ENCODE measurements at places on chromosomes 5 and 9.

- no peak for DNase-seq
Measured at GRCh38 chr9:91930475-91930874, 19.6 kb downstream of the ROR2 start.

GRCh38 chr5:948472-949274, 56.0 kb downstream of the TRIP13 start:
- no peak for DNase-seq

- DNase-seq: no peak
Measured at GRCh38 chr9:70076678-70077077, 33.0 kb downstream of the MAMDC2 start.

DNA sequence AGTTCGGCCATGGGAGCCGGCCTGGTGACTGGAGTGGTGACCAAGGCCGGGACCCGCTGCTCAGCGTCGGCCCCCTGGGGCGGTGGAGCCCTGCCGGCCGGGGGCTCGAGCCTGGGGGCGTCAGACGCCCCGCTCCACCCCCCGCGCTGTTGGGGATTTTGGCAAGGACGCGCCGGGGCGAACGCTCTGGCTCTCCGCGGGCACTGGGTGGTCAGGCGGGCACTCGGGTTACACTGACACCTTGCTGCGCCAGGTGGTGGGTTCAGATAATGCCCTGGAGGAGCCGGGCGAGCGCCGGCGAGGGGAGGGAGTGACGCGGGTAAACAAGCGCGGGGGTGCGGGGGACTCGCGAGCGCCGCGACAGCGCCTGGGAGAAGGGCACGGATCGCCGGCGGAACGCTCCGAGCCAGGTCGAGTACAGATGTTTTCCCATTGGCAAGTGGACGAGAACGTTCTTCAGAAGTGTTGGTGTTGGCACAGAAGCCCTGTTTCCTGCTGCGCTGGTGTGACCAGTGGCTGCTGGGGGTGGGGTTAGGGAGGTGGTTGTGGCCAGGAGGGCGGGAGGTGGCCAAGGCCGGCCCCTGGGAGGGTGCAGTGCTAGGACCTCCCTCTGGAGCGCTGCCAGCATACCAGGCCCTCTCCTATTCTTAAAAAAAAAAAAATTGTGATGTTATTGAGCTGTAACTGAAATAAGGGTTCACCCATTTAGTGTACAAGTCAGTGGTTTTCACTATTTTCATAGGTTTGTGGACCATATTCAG, 773 bp downstream of the SQSTM1 start:
- peak; percentile 96 for DNase-seq

- DNase-seq: peak; percentile 24
Measured at GRCh38 chr5:154370813-154371212, 75.0 kb upstream of the SAP30L start.

DNA sequence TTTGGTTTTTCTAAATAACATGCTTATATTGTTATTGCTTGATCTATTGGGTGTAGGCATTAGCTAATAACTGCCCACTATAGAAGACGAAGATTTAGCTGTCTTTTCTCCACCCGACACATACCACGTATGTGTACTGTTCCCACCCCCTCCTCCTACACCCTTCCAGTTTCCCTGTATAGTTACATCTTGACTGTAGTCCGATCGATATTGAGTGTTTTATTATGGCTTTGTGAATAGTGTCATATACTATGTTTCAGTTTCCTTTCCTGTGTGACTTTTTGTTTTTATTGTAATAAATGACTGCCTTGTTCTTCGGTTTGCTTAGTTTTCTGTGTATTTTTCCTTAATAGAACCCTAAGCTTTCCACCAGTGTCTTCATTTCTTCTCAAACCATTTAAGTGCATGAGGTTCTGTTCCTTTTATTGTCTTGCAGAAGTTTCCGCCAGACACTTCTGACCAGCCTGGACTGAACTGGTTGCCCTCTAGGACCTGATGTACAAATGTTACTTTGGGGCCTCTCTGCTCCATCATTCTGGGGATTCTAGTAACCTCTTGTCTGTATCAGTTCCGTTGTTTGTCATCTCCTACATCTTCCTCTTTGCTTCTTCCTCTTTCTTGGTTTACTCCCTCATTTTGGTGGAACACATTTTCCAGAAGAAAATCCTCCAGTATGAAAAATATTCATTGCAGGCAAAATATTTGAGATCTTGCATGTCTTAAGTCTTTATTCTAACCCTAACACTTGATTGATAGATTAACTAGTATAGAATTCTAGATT, 61.8 kb downstream of the PRKACG start:
- DNase-seq: no peak

- DNase-seq: no peak
Measured at GRCh38 chr9:14870090-14870489, 40.1 kb downstream of the FREM1 start.

GRCh38 chr5:31194892-31195555, 1.5 kb downstream of the CDH6 start:
- DNase-seq: no peak

- no peak for DNase-seq
Measured at GRCh38 chr9:27125936-27126335, 16.9 kb downstream of the TEK start.

GRCh38 chr5:44321144-44321725, 68.0 kb downstream of the FGF10 start:
- DNase-seq: no peak

DNA sequence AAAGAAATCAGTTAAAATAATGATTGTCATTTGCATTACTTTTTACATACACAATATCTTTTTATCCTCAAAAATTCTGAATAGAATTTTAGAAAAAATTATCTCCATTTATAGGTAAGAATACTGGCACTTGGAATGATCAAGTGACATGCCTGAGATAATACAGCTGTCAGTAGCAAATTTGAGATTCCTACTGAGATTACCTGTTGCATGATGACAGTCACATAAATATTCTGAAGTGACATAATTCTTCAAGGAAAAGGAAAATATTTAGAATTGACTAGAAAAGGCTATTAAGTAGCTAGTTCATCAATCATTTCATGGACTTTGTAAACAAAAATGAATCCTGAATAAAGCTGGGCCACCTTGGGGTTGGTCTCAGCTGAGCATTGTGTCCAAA, 15.2 kb upstream of the ENC1 start:
- DNase-seq: no peak

GRCh38 chr5:167969998-167970397, 321.4 kb upstream of the WWC1 start:
- peak; percentile 85 for DNase-seq

- DNase-seq: no peak
Measured at GRCh38 chr9:133581513-133582343, 27.5 kb downstream of the FAM163B start.

GRCh38 chr9:69655065-69655464, 17.1 kb downstream of the APBA1 start:
- no peak for DNase-seq

DNA sequence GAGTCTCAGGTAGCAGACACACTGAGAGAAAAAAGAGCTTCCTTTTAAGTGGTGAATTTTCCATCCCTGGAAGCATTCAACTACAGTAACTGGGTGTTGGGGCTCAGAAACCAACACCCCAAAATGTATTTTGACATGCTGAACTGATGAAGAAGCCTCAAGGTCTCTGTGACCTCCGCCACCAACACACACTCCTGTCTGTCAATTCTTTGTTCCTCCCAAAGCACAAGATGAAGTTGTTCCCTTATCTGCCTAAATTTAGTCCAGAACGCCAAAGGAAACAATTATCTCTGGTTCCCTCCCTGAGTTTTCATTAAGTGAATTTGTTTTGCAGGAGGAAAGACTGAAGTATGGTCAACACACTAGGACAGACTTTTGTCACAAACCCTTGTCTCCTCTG, 1.4 kb upstream of the CDKN2AIPNL start:
- DNase-seq: no peak

DNA sequence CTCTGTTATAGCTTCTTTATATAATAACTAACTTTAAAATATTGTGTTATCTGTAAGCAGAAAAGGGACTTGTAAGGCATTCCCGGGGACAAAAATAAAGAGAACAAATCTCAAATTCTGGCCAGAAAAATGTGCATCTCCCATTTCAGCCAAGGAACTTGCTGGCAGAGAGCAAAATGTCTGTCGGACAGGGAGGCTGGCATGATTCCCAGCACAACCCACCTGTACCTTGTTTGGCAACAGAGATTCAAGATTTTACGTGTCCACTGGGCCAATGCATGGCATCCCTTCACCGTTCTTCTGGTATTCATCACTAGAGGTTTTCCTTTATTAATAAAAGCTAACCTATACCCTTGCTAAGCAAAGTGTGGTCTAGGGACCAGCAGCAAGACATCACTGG, 566.6 kb downstream of the PSAT1 start:
- DNase-seq: no peak

DNA sequence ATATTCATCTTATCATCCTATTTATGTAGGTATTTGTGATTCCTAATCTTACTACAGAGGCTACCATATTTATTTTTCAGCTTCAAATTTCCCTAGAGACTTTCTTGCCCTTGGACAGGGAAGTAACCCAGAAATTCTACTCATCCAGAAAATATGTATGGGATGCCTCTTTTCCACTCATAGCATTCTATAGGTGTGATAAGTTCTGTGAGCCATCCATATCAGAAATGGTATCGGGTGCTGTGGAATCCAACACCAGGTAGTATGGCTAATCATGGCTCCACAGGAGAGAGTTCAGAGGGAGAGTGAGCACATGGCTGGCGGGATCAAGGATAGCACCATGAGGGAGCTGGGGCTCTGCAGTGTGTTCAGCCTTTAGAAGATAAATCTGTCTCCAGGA, 349.3 kb upstream of the ACTBL2 start:
- peak; percentile 37 for DNase-seq

DNA sequence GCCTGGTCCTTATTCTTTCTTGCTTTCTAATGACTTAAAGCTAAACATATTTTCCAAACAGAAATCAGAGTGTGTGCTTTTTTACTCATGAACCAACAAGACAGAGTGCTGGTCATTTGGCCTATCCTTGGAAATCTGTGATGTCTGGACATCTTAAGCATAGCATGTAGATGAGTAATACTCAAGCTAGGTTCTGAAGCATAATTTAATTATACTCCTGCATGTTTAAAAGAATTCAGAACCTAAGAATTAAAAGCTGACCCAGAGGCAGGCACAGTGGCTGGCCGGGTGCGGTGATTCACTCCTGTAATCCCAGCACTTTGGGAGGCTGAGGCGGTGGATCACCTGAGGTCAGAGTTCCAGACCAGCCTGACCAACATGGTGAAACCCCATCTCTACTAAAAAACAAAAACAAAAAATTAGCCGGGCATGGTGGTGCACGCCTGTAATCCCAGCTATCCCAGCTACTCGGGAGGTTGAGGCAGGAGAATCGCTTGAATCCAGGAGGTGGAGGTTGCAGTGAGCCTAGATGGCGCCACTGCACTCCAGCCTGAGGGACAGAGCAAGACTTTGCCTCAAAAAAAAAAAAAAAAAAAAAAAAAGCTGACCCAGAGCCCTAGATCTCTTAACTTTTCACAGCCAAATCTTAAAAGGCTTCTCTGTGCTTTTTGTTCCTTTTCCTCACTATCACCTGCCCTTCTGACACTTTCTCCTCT, 16.2 kb upstream of the TJP2 start:
- DNase-seq: peak; percentile 20

GRCh38 chr5:135934939-135935338, 19.8 kb downstream of the LECT2 start:
- DNase-seq: peak; percentile 28

DNA sequence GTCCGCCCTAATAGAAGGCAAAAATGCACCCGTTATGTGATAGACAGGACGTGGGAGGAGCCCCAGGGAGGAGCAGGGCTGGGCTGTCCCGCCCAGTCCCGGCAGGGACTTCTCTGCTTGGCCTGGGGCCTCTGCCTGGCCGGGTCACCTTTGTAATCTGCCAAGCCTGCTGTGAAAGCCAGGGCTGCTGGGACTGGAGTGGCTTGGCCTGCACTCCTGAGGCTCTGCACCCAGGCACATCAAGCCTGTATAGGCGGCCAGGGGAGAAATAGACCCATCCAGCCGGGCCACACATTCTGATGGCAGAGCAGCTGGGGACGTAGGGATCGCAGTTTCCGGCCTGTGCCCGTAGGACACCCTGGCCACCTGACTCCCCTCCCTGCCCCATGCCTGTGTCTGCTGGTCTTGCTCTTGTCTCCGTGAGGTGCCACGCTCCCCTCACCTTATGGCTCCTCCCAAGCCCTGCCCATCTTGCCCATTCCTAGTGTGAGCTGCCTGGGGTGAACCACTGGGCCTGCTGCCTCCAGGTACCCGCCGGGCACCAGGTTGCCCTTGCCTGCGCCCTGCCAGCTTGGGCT, 28.1 kb downstream of the DYNC2I2 start:
- DNase-seq: no peak

- peak; percentile 40 for DNase-seq
Measured at GRCh38 chr9:114434878-114435311, 47.1 kb upstream of the AKNA start.

- no peak for DNase-seq
Measured at GRCh38 chr9:136249877-136250559, 4.4 kb upstream of the QSOX2 start.

DNA sequence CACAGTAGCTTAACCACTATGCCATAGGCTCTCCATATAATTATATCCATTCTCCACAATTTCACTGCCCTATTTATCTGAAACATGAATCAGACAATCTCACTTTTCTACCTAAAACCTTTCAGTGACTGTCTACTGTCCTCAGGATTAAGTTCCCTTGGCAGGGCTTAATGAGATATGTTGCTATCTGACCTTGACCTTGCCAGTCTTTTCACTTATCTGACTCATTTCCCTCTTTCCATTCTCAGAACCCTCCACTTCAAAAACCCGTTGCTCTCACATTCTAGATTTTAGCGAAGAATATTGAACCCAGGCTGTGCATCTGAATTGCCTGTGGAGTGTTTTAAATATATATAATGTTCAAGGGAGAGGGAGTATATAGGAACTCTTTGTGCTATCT, 452.1 kb upstream of the MPDZ start:
- DNase-seq: no peak

DNA sequence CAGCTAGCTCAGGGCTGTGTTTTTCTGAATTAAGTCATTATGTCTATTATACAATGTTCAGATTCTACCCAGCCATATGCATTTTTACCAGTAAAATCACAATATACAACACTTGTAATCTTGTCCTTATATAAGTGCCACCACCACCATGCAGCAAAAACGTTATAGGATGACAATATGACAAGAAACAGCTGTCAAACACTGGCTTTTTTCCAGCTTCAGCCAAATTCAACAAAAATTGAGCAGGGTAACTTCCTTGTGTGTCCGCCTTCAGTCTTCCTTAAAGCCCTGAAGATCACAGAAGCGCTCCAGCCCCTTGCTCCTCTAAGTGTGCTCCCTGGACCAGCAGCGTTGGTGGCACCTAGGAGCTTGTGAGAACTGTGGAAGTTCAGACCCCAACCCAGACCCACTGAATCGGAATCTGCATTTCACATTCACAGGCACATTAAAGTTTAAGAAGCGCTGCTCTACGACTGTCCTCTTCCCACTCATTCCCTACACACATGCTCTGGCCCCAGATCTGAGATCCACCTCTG, 111.8 kb downstream of the LHFPL2 start:
- no peak for DNase-seq

DNA sequence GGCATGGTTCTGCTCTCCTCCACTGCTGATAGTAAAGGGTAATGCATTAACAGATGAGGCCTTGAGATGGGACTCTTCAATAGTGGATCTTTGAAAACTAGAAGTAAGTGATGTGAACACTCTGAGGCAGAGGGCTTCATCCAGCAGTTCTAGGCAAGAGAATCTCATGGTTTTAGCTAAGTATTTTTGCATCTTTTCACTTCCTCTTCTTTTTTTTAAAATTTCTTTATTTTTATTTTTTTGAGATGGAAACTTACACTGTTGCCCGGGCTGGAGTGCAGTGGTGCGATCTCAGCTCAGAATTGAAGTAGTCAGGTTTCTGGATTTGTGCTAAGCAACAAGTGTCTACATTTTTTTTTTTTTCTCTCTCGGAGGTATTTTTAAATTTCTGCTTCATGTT, 101.9 kb downstream of the MTRR start:
- DNase-seq: no peak

Measured in fibroblast of skin of scalp (primary cell).